Glutamatergic neuron (in vitro differentiated cells): ENCODE measurements at places on chromosomes 12 and 14.
A peak's percentile ranks its signal among the peaks of the same experiment; 100 is the strongest.

GRCh38 chr14:69606258-69607184 lies 4.9 kb upstream of the SUSD6 start:
- no peak overlapping the region for H3K4me3 ChIP-seq
- peaks cover 32% of the 10 kb centered on the region for H3K4me1 ChIP-seq
- H3K36me3 ChIP-seq: no peaks in the 10 kb centered on the region

DNA sequence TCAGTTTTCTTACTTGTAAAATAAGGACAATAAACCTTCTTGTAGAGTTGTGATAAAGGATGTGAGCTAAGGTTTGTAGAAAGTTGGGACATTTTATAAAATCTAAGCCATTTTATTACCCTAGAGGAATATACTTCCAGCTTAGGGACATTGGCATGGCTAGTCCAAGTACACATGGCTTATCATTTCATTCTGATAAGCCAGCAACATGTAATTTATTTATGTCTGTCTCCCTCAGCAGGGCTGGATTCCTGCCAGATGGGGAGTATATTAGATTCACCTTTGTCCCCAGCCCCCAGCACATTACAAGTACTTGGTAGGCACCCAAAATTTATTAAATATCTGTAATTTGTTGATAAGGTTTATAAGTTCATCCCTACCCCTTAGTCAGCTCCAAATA lies 6.3 kb upstream of the ATG14 start:
- DNase-seq: no peak
- no peaks in the 10 kb centered on the region for H3K4me1 ChIP-seq
- H3K4me3 ChIP-seq: no peak overlapping the region
- H3K27me3 ChIP-seq: no peaks in the 10 kb centered on the region

DNA sequence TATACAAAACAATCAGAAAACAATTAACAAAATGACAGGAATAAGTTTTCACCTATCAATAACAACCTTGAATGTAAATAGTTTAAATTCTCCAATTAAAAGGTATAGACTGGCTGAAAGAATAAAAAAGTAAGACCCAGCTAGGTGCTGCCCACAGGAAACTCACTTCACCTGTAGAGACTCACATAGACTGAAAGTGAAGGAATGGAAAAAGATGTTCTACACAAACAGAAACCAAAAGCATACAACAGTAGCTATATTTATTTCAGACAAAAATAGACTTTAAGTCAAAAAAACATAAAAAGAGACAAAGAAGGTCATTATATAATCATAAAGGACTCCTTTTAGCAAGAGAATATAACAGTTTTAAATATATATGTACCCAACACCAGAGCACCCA lies 152.4 kb upstream of the PWP1 start:
- no peak overlapping the region for H3K27ac ChIP-seq
- H3K4me3 ChIP-seq: no peak overlapping the region
- no peaks in the 10 kb centered on the region for H3K4me1 ChIP-seq
- DNase-seq: no peak

- H3K4me1 ChIP-seq: peaks cover 7% of the 10 kb centered on the region
- peaks cover 13% of the 10 kb centered on the region for H3K36me3 ChIP-seq
- peak; percentile 20 for DNase-seq
- H3K27me3 ChIP-seq: no peaks in the 10 kb centered on the region
- no peak overlapping the region for H3K4me3 ChIP-seq
- H3K27ac ChIP-seq: no peak overlapping the region
These were observed 6.1 kb downstream of the NT5DC3 start for GRCh38 chr12:103834942-103835341.

DNA sequence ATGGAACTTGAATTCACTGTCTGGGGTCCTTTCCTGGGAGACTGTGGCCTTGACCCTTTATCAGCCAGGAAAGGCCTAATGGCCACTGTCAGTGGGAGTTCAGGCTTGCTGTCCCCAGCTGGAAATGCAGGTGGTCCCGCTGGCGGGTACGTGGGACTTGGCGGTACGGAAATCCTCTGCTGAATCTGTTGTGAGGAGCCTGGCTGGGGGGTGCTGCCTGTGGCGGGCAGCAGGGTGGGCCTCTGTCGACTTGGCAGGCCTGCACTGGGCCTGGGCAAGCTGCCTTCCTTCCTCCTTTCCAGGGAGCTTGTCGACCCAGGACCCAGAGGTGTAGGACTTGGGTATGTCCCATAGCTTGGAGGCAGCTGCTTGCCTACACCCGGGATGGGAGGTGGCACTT lies 26.3 kb downstream of the ZFYVE21 start:
- peaks cover 27% of the 10 kb centered on the region for H3K4me1 ChIP-seq
- no peaks in the 10 kb centered on the region for H3K36me3 ChIP-seq
- H3K27me3 ChIP-seq: peaks cover 9% of the 10 kb centered on the region
- H3K4me3 ChIP-seq: no peak overlapping the region
- no peak overlapping the region for H3K27ac ChIP-seq
- DNase-seq: no peak

DNA sequence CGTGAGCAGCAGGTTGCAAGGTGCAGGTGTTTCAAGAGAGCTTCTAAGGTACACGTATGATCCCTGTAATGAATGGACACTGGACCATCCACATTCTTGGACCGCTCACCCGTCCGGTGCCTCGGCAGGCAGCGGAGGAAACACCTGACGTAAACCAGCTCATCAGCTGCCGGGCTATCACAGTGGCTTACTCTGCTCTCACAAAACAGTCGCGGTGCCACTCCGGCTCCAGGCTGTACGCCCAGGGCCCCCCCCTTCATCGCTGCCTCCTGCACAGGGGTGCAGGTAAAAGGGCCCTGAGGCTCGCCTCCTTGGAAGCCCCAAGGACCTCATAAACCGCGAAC lies 436 bp downstream of the VPS33A start:
- peaks cover 16% of the 10 kb centered on the region for H3K27me3 ChIP-seq
- peaks cover 4% of the 10 kb centered on the region for H3K4me1 ChIP-seq
- peaks cover 4% of the 10 kb centered on the region for H3K36me3 ChIP-seq

- H3K4me3 ChIP-seq: no peak overlapping the region
- no peaks in the 10 kb centered on the region for H3K27me3 ChIP-seq
- no peak for DNase-seq
- no peaks in the 10 kb centered on the region for H3K36me3 ChIP-seq
- H3K27ac ChIP-seq: no peak overlapping the region
These were observed 156.1 kb upstream of the TMEM260 start for GRCh38 chr14:56423544-56423943.

DNA sequence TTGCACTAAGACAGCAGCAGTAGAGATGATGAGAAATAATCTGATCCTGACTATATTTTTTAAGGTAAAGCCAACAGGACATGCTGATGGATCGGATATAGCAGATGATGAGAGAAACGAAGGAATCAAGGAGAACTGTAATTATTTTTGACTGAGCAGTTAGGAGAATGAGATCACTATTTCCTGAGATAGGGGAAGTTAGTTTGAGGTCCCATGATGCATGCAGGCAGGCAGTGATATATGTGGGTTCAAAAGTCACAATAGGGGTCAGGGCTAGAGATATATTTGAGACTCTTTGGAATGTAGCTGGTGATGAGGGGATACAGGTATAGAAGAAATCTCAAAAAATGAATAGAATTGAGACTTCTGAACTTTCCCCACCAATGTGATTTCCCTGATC lies 107.6 kb downstream of the GTF2A1 start:
- H3K27me3 ChIP-seq: no peaks in the 10 kb centered on the region
- no peak for DNase-seq
- H3K36me3 ChIP-seq: no peaks in the 10 kb centered on the region
- no peak overlapping the region for H3K27ac ChIP-seq

DNA sequence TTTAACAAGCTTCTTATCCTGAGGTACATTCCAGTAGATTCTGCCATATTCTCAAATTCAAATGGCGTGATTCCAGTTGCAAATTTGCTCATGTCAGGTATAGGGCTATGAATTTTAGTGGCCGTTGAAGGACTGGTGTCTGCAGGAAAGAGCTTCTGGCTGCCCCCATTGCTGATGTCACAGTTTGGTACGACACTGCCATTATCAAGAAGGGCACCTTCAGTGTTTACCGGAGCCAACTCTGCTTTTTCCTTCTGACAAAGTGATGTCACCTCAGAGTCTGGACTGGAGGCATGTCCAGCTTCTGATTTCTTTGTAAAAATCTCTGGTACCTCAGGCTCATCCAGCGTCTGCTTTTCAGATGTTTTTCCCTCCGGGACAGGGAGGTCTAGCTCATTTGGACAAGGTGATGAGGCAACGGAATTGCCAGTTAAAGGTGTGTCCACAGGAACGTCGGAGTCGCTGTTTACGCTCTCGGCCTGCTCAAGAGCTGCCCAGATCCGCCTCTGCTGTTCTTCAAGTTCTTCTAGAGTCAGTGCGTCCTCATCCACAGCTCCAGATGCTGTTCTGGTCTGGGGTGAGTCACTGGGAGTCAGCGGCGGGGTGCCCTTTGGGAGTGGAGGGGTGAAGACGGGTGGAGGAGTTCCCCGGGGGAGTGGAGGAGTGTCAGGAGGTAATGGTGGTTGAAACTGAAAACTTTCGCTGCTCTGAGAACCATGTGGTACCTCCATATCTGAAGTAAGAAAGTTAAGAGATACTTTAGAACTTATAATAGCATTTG lies 27.0 kb downstream of the ZCCHC8 start:
- H3K4me3 ChIP-seq: no peak overlapping the region
- peaks cover 5% of the 10 kb centered on the region for H3K27me3 ChIP-seq
- H3K4me1 ChIP-seq: no peaks in the 10 kb centered on the region
- H3K36me3 ChIP-seq: no peaks in the 10 kb centered on the region

- peak within 1 kb of the TSS; percentile 64 for H3K27ac ChIP-seq
- no peaks in the 10 kb centered on the region for H3K36me3 ChIP-seq
- H3K4me1 ChIP-seq: peaks cover 18% of the 10 kb centered on the region
- peaks cover 2% of the 10 kb centered on the region for H3K27me3 ChIP-seq
These were observed at the start of gene FGF6 for GRCh38 chr12:4445156-4446101. Gene FGF6 (minus strand): TSS chr12:4445815. CDS start chr12:4445570, 245 bp downstream.

DNA sequence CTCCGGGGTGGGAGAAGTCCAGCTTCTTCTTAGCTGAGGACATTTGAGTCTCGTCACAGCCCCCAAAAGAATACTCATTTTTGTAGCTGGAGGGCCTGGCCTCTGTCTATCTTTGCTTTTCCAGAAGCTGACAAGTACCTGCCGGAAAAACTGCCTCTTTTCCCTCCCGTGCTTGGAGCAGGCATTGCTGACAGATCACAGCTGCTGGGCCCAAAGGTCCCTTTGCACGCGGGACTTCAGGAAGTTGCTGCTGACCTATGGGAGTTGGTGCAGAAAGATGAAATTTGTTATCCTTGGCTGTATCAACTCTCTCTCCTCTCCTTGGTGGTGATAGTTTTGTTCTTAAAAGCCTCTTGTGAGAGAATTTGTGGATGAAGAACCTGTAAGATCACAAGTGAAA lies 92.8 kb downstream of the PAPOLA start:
- H3K27ac ChIP-seq: no peak overlapping the region
- no peaks in the 10 kb centered on the region for H3K36me3 ChIP-seq
- no peak overlapping the region for H3K4me3 ChIP-seq
- DNase-seq: no peak
- H3K4me1 ChIP-seq: peaks cover 1% of the 10 kb centered on the region
- no peaks in the 10 kb centered on the region for H3K27me3 ChIP-seq

- H3K4me1 ChIP-seq: peaks cover 36% of the 10 kb centered on the region
- H3K36me3 ChIP-seq: no peaks in the 10 kb centered on the region
- no peak for DNase-seq
- H3K27ac ChIP-seq: peak overlapping the region; percentile 28
These were observed 147.9 kb upstream of the NCOR2 start for GRCh38 chr12:124715121-124715990.

- H3K27ac ChIP-seq: no peak overlapping the region
- H3K4me1 ChIP-seq: peaks cover 11% of the 10 kb centered on the region
- H3K4me3 ChIP-seq: no peak overlapping the region
- DNase-seq: no peak
These were observed 53.2 kb downstream of the DACT1 start for GRCh38 chr14:58690801-58691516.

DNA sequence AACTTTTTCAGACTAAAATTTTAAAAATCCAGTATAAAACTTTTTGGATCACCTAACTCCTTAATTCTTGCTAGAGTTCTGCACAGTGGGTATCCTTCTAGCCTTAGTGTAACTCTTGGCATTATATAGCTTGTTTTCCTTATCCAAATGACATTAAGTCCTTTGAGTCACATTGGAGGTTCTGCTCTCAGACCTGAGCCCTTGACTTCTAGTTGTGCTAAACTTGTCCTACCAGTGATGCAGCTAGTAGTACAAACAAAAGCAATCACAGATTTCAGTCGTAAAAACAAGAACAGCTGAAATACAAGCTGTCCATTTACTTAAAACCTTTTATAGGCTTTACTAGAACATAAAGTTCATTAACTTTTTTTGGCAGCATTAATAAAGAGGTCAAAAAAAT lies 10.5 kb downstream of the ZBTB1 start:
- no peak overlapping the region for H3K27ac ChIP-seq
- no peaks in the 10 kb centered on the region for H3K27me3 ChIP-seq
- H3K4me1 ChIP-seq: peaks cover 9% of the 10 kb centered on the region
- H3K4me3 ChIP-seq: no peak overlapping the region
- DNase-seq: no peak
- H3K36me3 ChIP-seq: no peaks in the 10 kb centered on the region

- no peak overlapping the region for H3K27ac ChIP-seq
- no peaks in the 10 kb centered on the region for H3K4me1 ChIP-seq
- H3K36me3 ChIP-seq: no peaks in the 10 kb centered on the region
- no peak for DNase-seq
- peaks cover 2% of the 10 kb centered on the region for H3K27me3 ChIP-seq
- no peak overlapping the region for H3K4me3 ChIP-seq
These were observed 14.1 kb downstream of the PLCZ1 start for GRCh38 chr12:18723752-18724151.

GRCh38 chr14:79656496-79656895 lies 554.8 kb downstream of the DIO2 start:
- H3K36me3 ChIP-seq: no peaks in the 10 kb centered on the region
- DNase-seq: no peak
- no peak overlapping the region for H3K4me3 ChIP-seq
- H3K4me1 ChIP-seq: peaks cover 12% of the 10 kb centered on the region
- no peak overlapping the region for H3K27ac ChIP-seq

GRCh38 chr14:69392481-69392880 lies 5.6 kb downstream of the ERH start:
- no peaks in the 10 kb centered on the region for H3K36me3 ChIP-seq
- DNase-seq: no peak
- peaks cover 3% of the 10 kb centered on the region for H3K4me1 ChIP-seq
- H3K4me3 ChIP-seq: no peak overlapping the region

GRCh38 chr12:31589904-31590641 lies 863 bp downstream of the DENND5B start:
- peaks cover 16% of the 10 kb centered on the region for H3K27me3 ChIP-seq
- H3K4me3 ChIP-seq: peak overlapping the region; percentile 89
- H3K36me3 ChIP-seq: peaks cover 5% of the 10 kb centered on the region
- H3K27ac ChIP-seq: peak overlapping the region; percentile 93

DNA sequence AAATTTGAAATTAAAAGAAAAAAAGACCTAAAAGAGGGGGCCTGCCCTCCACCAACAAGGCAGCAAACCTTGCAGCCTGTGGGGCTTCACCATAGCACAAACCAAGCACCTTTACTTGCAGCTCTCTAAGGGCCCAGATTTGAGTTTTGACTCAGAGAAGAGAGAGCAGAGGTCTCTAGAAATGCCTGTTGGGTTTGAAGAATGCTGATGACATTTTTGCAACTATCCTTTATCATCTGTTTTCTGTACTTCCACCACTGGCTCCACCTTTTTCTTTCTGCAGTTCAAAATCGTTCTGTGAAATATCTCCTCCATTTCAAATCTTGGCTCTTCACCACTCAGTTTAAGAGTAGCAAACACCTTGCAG lies 83.8 kb upstream of the HMGA2 start:
- peaks cover 5% of the 10 kb centered on the region for H3K4me1 ChIP-seq
- DNase-seq: no peak
- peaks cover 6% of the 10 kb centered on the region for H3K36me3 ChIP-seq
- peak overlapping the region; percentile 77 for H3K4me3 ChIP-seq
- H3K27ac ChIP-seq: no peak overlapping the region

GRCh38 chr14:91293281-91293680 lies 48.8 kb upstream of the GPR68 start:
- H3K36me3 ChIP-seq: peaks cover 5% of the 10 kb centered on the region
- peaks cover 4% of the 10 kb centered on the region for H3K27me3 ChIP-seq
- no peak overlapping the region for H3K4me3 ChIP-seq
- H3K4me1 ChIP-seq: peaks cover 3% of the 10 kb centered on the region
